ENCODE measurements at places on chromosomes 3 and 15.

GRCh38 chr15:38682861-38683260 is 118.2 kb upstream of the RASGRP1 start:
- DNase-seq, result no peak

DNA sequence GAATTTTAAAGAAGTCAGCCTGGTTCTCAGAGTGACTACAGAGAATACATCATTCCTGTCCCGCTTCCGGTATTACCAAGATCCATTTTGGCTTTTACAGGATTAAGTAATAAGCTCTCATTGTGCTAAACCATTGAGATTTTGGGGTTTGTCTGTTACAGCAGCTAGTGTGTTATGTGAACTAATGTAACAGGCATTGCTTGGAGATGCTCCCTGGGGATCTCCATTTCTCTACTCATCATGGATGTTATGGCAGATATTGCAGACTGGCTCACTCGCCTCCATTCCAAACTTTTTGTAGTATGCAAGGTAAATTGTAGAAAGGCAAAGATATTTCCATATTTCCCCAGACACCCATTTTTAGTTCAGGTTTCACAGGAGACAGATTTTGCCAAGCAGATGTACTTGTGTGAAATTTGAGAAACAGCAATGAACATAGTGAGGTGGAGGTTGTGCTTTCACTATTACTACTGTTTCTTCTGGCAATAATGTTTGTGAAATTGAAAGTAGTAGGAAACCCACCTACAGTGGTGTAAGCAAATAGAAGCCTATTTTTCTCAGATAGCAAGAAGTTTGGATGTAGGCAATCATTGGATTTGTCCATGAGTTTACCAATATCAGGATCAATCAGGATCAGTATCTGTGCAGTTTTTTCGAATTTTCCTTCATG is 177.1 kb upstream of the GALNT15 start:
- DNase-seq, result no peak

- no peak for DNase-seq
Observed at GRCh38 chr3:64459711-64460110, 228.1 kb downstream of the ADAMTS9 start.

- peak; percentile 23 for DNase-seq
Observed at GRCh38 chr15:51077221-51078153, 17.2 kb downstream of the TNFAIP8L3 start.

DNA sequence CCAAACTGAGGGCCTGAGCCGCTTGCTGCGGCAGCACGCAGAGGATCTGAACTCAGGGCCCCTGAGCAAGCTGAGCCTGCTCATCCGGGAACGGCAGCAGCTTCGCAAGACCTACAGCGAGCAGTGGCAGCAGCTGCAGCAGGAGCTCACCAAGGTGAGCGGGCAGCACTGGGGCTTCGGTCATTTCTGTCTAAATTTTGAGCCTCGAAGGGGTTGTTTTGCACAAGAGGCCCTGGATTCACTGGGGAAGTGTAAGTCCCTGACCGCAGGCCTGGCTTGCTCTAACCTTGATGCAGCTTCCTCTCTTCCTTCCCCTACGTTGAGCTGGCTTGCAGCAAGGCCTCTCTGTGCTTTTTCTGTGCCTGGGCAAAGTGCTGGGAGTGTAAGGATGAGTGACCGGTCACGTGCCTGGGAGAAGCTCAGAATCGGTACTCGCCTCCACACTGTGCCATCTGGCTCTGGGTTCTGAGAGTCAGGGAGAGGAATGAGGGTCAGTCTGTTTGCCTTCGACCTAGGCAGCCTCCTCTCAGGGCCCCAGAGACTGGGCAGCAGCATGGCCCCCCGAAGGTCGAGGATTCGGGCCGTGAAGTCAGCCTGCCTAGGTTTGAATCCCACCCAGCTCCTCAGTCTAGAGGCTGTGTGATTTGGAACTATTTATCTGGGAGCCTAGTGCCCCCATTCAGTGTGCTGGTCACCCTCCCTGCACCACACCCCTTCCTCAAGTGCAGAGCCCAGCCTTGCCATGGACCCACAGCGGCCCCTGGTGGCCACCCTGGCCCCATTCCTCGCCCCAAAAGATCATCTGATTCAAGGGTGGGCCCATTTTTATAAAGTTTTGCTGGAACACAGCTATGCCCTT is 1.4 kb downstream of the FES start:
- DNase-seq, result peak; percentile 68

DNA sequence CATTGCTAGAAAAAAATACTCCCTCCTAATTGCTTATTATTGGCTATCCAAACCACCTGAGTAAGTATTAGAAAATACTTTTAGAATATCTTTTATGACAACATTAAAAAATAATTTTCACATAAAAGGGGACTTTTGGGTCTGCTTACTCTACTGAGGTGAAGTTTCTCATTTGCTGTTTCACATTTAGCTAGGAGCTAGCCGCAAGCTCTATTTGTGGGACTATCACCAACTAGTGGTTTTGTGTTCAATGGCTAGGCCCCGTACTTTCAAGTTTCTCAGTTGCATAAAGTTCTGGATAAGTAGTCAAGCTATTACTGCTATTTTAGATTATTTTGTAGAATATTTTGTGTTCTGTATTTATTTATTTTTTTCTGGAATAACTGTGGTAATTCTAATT is 244.2 kb upstream of the SLITRK3 start:
- DNase-seq, result no peak

GRCh38 chr15:74716651-74717050 is 8.7 kb downstream of the CYP1A1 start:
- no peak for DNase-seq

GRCh38 chr15:89794627-89795241 is 18.6 kb downstream of the MESP2 start:
- no peak for DNase-seq

GRCh38 chr3:165206454-165207266 is 10.5 kb upstream of the SLITRK3 start:
- no peak for DNase-seq

DNA sequence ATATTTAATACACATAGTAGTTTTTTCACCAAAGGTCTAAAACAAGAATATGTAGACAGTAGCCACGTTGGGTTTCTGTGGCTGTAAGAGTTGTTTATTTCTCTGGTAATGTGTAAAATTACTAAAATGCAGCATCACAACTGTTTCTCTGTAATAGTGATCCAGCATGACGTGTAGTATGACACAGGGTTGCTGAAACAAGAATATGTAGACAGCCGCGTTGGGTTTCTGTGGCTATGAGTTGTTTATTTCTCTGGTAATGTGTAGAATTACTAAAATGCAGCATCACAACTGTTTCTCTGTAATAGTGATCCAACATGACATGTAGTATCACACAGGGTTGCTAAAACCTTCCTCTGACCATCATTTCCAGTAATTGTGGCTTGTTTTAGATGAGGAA is 153.6 kb upstream of the ZNF717 start:
- DNase-seq, result no peak

GRCh38 chr3:179233043-179233442 is 17.9 kb downstream of the KCNMB3 start:
- DNase-seq, result no peak

DNA sequence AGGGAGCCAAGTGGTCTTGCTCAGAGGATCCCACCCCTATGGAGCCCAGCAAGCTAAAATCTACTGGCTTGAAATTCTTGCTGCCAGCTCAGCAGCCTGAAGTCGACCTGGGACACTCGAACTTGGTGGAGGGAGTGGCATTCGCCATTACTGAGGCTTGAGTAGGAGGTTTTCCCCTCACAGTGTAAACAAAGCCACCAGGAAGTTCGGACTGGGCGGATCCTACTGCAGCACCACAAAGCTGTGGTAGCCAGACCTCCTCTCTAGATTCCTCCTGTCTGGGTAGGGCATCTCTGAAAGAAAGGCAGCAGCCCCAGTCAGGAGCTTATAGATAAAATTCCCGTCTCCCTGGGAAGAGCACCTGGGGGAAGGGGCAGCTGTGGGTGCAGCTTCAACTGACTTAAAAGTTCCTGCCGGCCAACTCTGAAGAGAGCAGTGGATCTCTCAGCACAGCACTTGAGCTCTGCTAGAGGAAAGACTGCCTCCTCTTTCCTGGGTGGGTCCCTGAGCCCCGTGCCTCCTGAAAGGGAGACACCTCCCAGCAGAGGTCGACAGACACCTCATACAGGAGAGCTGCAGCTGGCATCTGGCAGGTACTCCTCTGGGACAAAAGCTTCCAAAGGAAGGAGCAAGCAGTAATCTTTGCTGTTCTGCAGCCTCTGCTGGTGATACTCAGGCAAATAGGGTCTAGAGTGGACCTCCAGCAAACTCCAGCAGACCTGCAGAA is 576.3 kb upstream of the NECTIN3 start:
- no peak for DNase-seq

- DNase-seq, result no peak
Observed at GRCh38 chr15:25790000-25790660, 73.0 kb downstream of the ATP10A start.

DNA sequence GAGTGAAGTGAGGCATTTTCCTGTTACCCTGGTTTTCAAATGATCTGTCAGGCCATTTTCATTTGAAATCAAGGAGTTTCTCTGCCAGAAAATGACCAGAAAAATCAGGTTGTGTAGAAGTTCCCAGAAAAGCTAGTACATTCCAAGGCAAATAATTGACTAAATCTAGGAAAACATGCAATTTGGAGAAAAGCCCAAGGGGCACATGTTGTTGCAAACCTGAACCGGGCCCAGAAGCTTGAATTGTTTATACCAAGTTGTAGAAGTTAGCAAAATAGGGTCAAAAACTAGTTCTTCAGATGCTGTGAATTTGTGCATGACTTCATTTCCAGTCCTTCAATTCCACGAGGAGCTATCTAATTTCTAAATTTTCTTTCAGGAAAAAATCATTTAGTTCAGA is 31.0 kb downstream of the TRIM42 start:
- no peak for DNase-seq

GRCh38 chr3:188126934-188127333 is 27.0 kb upstream of the LPP start:
- no peak for DNase-seq

DNA sequence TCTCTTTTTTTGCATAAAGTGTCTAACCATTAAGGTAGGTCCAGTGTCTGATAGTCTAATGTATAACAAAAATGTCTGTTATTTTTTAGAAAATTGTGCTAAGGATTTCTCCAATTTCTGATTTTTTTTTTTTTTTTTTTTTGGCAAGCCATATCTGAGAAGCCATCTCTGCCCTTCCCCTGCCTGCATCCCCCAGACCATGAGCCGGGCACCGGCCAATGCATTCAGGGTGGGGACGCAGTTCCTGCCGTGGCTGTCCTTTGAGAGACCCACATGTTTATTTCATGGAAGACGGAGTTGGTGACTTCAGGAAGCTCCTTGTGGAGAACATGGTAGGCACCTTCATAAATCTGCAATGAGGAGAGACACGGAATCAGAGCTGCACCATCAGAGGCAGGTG is 19.2 kb downstream of the ABTB1 start:
- no peak for DNase-seq

DNA sequence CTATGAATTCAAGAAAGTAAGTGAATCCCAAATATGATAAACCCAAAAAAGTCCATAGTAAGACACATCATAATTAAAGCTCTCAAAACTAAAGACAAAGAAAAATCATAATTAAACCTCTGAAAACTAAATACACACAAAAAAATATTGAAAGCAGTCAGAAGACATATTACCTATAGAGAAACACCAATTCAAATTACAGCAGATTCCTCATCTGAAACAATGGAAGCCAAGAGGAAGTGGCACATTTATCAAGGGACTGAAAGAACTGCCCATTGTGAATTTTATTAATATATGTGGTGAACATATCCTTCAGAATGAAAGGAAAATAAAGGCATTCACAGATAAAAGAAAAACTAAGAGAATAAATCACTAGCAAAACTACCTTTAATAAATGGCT is 128.2 kb downstream of the SCAPER start:
- DNase-seq, result no peak
